Aorta (tissue), 5 donors: ENCODE measurements at places on chromosomes 5 and 9. TPM values are rescaled to one million over a fixed set of nuclear protein-coding genes. Genes with fewer than 3 reads are reported as not detected.

The TTC39B gene
- 35.2 TPM for total RNA-seq

- H3K36me3 ChIP-seq, result no peaks in the 10 kb centered on the region
- peak overlapping the region; percentile 25 for H3K27ac ChIP-seq
- no peaks in the 10 kb centered on the region for H3K27me3 ChIP-seq
Measured at GRCh38 chr5:109413458-109413857, 3.7 kb upstream of the PJA2 start.

DNA sequence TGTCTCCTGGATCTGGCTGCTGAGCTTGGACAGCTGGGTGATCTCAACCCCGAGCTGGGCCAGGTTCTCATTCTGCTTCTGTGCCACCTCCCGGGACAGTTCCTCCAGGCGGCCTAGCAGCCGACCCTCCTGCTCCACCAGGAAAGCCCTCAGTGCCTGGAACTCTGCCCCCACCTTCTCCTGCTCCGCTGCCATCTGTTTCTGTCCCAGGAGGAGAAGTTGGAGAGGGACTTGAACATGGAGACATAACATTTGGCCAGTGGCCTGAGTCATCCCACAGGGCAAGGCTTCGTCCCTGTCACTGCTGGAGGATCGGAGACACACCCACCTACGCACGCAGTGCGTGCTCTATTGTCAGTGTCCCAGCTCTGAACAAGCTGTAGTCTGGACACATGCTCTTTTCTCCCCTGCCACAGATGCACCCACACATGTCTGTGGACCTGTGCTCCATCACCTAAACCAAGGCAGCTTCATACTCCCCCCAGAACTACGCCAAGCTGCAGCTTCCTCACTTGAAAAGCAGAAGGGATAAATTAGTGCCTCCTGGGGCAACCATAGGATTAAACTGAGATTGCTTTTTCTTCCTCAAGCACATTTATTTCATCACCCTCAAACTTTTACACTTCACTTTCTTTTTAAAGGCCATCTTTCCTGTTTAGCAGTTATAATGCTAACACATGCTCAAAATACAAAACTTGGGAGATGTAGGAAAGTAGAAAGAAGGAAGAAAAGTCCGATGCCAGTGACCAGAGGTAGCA is 4.9 kb downstream of the TRIM7 start:
- no peaks in the 10 kb centered on the region for H3K36me3 ChIP-seq
- no peak overlapping the region for H3K27ac ChIP-seq
- DNase-seq, result peak; percentile 42
- H3K4me3 ChIP-seq, result no peak overlapping the region
- H3K27me3 ChIP-seq, result no peaks in the 10 kb centered on the region

- H3K4me1 ChIP-seq, result no peaks in the 10 kb centered on the region
- H3K4me3 ChIP-seq, result no peak overlapping the region
- H3K27ac ChIP-seq, result no peak overlapping the region
- no peaks in the 10 kb centered on the region for H3K27me3 ChIP-seq
- H3K36me3 ChIP-seq, result no peaks in the 10 kb centered on the region
Measured at GRCh38 chr9:31471010-31471409, 913.4 kb upstream of the ACO1 start.

The IL7R gene
- 8.6 TPM for total RNA-seq

DNA sequence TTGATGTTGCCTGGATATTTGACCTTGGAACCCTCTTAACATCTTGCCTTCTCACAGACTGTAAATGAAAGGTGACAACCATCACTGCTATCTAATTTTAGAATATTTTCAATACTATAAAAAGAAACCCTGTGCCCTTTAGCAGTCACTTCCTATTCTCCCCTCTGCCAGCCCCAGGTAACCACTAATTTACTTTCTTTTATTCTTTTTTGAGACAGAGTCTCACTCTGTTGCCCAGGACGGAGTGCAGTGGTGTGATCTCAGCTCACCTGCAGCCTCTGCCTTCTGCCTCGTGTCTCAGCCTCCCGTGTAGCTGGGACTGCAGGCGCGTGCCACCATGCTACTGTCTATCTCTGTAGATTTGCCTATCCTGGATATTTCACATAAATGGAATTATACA is 43.6 kb downstream of the FRMPD1 start:
- H3K4me3 ChIP-seq, result no peak overlapping the region
- H3K27ac ChIP-seq, result no peak overlapping the region
- H3K36me3 ChIP-seq, result no peaks in the 10 kb centered on the region
- no peaks in the 10 kb centered on the region for H3K27me3 ChIP-seq
- no peak for DNase-seq

GRCh38 chr5:50969151-50970031 is 303.0 kb downstream of the PARP8 start:
- H3K36me3 ChIP-seq, result no peaks in the 10 kb centered on the region
- no peak overlapping the region for H3K27ac ChIP-seq
- no peaks in the 10 kb centered on the region for H3K27me3 ChIP-seq
- no peaks in the 10 kb centered on the region for H3K4me1 ChIP-seq

GRCh38 chr5:56019306-56020272 is 24.8 kb upstream of the IL6ST start:
- H3K27me3 ChIP-seq, result no peaks in the 10 kb centered on the region
- no peaks in the 10 kb centered on the region for H3K4me1 ChIP-seq
- no peak overlapping the region for H3K4me3 ChIP-seq
- no peak for DNase-seq
- H3K27ac ChIP-seq, result no peak overlapping the region

- H3K4me3 ChIP-seq, result no peak overlapping the region
- no peaks in the 10 kb centered on the region for H3K27me3 ChIP-seq
- H3K36me3 ChIP-seq, result no peaks in the 10 kb centered on the region
Measured at GRCh38 chr5:64883912-64884311, 115.2 kb downstream of the CWC27 start.

The MSX2 gene
- 2.9 TPM for total RNA-seq

DNA sequence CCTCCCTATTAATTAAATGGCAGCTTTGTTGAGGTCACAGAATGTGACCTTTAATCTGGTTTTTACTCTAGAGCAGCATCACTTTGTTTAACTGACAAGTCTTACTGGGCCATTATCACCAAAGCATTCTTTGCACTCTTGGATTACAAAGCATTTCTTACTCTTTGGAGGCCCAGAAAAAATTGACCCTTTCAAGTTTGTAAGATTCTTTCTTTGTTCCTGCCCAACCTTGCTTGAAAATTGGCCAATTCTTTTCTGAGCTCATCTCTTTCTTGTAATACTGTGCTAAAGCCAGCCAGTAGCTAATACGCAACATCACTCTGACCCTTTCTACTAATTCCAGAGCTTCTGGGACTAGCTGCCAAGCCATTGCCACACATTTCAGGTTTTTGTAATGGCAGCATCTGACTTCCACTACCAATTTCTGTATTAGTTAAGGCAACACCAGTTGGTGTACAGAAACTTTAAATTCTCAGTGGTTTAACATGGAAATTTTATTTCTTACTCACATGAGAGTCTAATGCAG is 131.6 kb downstream of the PRDM6 start:
- no peak overlapping the region for H3K4me3 ChIP-seq
- no peaks in the 10 kb centered on the region for H3K36me3 ChIP-seq
- DNase-seq, result no peak
- H3K4me1 ChIP-seq, result peaks cover 2% of the 10 kb centered on the region
- H3K27me3 ChIP-seq, result no peaks in the 10 kb centered on the region

The SIMC1 gene
- 13.7 TPM for total RNA-seq

The FRMPD1 gene
- 0.06 TPM for total RNA-seq

DNA sequence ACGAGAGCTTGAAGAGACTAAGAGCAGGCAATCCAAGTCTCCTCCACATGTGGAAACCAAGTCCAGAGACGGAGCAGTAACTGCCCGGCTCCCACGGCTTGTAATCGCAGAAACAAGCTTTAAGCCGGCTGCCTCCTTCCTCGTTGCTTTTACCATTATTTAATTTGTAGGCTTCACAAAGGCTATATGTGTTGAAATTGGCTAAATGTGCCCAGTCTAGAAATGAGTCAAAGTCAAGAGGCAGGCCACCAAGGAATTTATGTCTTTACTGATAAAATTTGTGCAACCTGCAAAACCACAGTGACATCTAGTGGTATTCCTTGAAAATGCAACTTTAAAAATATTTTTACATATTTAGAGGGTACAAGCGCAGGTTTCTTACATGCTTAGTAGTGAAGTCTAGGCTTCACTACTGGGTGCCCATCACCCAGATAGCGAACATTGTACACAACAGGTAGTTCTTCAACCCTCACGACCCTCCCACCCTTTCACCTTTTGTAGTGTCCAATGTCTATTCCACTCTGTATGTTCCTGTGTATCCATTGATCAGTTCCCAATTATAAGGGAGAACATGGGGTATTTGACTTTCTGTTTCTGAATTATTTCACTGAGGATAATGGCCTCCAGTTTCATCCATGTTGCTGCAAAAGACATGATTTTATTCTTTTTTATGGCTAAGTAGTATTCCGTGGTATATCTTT is 33.5 kb upstream of the EBF1 start:
- H3K27ac ChIP-seq, result peak overlapping the region; percentile 74
- H3K4me1 ChIP-seq, result no peaks in the 10 kb centered on the region
- no peak for DNase-seq
- no peaks in the 10 kb centered on the region for H3K36me3 ChIP-seq
- H3K27me3 ChIP-seq, result no peaks in the 10 kb centered on the region

The SFXN1 gene
- 22.4 TPM for total RNA-seq

DNA sequence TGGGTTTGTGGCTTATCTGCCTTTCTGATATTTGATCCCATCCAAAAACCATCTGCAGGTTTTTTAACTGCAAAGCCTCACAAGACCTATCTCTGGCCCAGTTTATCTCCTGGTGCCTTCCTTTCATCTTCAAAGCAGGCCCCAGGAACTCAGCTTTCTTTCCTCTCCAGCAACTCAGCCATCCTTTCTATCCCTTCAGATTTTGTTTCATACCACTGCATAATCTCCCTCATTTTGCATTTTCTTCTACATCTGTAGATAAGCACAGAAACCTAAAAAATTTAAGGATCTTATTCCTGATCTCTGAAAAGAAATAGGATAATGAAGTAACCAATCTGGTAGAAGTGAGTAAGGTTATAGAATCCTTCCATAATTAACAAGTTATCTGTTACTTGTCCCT is 19.5 kb upstream of the ERCC6L2 start:
- no peaks in the 10 kb centered on the region for H3K36me3 ChIP-seq
- no peak overlapping the region for H3K4me3 ChIP-seq
- DNase-seq, result no peak
- no peak overlapping the region for H3K27ac ChIP-seq

The FYB1 gene
- total RNA-seq, result 16.3 TPM

- no peak overlapping the region for H3K4me3 ChIP-seq
- H3K27ac ChIP-seq, result peak overlapping the region; percentile 96
- peaks cover 4% of the 10 kb centered on the region for H3K4me1 ChIP-seq
- DNase-seq, result no peak
Measured at GRCh38 chr9:115034801-115035200, 83.2 kb downstream of the TNC start.

The CFAP157 gene
- total RNA-seq, result 0.60 TPM

The TAF11L6 gene
- total RNA-seq, result not detected

DNA sequence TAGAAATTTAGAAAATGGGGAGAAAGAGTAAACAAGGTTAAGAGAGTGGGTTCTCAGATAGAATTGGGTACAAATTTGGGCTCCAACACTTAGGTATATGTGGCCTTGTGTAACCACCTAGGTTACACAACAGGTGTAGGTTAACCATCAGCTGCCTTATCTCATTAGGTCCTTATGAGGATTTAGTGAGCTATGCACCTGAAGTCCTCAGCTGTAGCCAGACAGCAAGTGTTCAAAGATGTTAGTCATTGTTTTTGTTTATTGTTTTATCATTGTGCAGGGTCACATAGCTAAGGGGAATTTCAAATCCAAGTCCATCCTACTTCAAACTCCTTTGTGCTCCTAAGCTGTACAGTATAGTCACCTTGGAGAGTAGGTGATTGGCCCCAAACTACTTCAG is 970 bp upstream of the TRIM32 start:
- no peak overlapping the region for H3K27ac ChIP-seq
- H3K4me1 ChIP-seq, result peaks cover 3% of the 10 kb centered on the region
- no peaks in the 10 kb centered on the region for H3K27me3 ChIP-seq

The NHP2 gene
- total RNA-seq, result 55.7 TPM

DNA sequence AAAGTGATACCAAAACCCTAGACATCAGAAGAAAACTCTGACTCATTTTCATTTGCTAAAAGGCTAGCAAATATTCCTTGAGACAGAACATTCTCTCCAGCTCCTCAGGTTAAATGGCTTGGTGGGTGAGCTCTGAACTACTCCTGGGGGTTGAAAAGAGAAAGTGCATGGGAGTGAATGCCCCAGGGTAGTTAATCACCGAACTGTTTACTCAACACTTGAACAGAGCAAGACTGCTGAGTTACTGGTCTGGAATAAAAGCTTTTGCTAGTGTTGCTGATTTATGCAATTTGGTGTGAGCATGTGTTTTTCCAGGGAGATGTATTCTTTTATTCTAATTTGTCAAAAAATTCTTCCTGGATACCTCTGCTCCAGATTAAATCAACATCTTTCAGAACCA is 88.3 kb upstream of the PRDM9 start:
- H3K27ac ChIP-seq, result no peak overlapping the region
- no peaks in the 10 kb centered on the region for H3K27me3 ChIP-seq
- H3K4me3 ChIP-seq, result no peak overlapping the region
- no peak for DNase-seq
- H3K36me3 ChIP-seq, result no peaks in the 10 kb centered on the region

The FANCC gene
- total RNA-seq, result 10.9 TPM

GRCh38 chr5:147661541-147661940 is 121.0 kb downstream of the JAKMIP2 start:
- H3K27me3 ChIP-seq, result no peaks in the 10 kb centered on the region

The SPAG8 gene
- total RNA-seq, result 3.0 TPM

DNA sequence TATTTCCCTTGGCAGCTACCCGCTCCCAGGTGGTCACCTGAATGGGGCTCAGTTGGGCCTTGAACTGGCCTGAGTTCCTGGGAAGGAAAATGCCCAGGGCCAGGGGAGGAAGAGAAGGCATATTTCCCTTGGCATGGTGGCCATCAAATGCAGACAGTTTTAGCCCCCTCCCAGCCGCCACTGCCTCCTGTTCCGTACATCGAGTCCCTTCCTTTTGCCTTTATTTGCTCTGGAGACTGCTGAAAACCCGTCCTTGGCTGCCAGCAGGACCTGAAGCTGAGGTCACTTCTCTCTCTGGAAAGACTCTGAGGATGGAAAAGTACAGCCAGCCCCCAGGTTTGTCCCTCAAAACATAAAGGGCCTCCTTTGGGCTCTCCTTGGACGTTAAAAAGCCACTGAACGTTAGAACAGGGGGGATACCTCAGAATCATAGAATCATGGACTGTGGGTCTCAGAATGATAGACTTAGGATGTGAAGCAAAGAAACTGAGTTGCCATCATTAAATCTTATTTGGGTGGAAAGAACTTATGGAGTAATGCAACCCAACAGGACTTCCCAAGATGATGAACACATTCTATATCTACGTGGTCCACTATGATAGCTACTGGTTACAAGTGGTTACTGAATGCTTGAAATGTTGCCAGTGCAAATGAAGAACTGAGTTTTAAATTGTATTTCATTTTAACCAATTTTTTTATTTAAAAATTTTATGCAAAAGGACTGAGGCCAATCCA is 7.1 kb downstream of the SPARC start:
- H3K4me1 ChIP-seq, result peaks cover 20% of the 10 kb centered on the region
- H3K4me3 ChIP-seq, result no peak overlapping the region

The WDR70 gene
- total RNA-seq, result 26.3 TPM

- no peaks in the 10 kb centered on the region for H3K36me3 ChIP-seq
- H3K4me1 ChIP-seq, result peaks cover 3% of the 10 kb centered on the region
- no peak for DNase-seq
- no peak overlapping the region for H3K27ac ChIP-seq
Measured at GRCh38 chr5:71809446-71809845, 90.4 kb downstream of the CARTPT start.

The GRXCR2 gene
- total RNA-seq, result not detected

- H3K4me3 ChIP-seq, result peak overlapping the region; percentile 73
- no peaks in the 10 kb centered on the region for H3K4me1 ChIP-seq
- H3K27ac ChIP-seq, result no peak overlapping the region
- DNase-seq, result no peak
- no peaks in the 10 kb centered on the region for H3K36me3 ChIP-seq
Measured at GRCh38 chr5:179558932-179559283, 8.6 kb downstream of the RUFY1 start.
